ENCODE measurements at places on chromosomes 2 and 18.
A peak's percentile ranks its signal among the peaks of the same experiment; 100 is the strongest.

DNA sequence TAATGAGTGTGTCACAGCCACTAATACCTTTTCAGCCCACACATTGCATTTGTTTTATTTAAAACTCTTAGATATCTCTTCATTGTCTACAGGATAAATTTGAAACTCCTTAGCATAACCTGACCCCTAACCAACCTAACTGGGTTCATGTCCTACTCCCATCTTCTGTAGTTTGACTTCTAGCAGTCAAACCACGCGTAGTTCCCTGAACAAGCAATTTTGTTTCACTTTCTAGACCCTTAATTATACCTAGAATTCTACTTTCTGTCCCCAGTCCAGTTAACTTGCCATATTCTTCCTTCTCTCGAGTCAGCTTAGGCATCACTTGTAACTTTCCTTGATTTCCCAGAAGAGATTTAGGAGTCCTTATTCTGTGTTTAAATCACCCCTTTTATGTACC lies 55.1 kb downstream of the RBBP8 start:
- DNase-seq, result no peak

DNA sequence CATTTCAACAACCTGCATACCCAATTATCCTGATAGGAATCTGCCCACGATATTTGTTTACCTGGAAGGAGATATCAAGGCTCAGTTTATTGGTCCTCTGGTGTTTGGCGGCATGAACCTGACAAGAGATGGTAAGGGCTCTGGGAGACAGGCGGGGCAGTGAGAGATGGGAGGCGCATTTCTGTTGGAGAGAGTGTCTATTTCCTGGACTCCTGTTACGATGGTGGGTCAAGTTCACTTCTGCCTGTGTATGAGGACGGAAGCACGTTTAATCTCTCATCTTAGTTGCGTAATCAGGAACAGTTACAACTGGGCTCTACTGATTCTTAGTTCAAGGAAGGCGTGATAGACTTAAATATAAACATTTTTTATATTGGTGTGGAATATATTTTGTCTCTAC lies 8.9 kb downstream of the PDCL3 start:
- no peak for DNase-seq

DNA sequence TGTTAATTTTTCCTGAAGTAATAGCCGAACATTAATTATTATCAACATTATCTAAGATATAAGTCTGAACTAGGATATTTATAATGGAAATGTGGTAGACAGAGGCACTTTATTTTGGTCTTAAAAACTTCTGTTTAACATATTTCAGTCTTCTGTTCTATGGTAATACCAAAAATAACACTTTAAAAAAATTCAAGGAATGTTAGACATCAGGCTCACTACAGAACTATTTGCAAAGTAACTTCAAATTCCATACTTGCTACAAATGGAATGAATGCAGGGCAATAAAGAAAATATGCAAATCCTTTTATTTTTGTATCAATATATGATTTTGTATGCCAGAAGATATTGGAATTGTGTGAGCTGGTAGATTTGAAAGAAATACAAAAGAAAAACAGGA lies 345.5 kb upstream of the DSEL start:
- no peak for DNase-seq

DNA sequence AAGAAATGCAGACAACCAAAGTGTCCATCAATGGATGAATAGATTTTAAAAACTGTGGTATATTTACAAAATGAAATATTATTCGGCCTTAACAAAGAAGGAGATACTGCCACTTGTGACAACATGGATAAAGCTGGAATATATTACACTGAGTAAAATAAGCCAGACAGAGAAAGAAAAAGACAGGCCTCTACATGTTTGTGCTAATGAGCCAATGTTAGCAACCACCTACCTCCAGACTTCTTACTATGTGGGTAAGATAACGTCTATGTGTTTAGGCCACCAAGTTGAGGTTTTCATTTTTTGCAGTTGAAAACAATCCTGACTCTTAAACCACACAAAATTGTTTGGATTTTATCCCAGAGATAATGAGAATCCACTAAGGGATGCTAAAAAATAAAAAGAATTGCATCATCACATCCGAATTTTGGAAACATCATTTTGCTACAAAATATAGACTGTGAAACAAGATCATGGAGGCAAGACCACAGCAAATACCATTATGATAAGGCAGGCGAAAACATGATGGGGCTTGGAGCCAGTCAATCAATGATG lies 47.0 kb downstream of the EVA1A start:
- DNase-seq, result no peak

DNA sequence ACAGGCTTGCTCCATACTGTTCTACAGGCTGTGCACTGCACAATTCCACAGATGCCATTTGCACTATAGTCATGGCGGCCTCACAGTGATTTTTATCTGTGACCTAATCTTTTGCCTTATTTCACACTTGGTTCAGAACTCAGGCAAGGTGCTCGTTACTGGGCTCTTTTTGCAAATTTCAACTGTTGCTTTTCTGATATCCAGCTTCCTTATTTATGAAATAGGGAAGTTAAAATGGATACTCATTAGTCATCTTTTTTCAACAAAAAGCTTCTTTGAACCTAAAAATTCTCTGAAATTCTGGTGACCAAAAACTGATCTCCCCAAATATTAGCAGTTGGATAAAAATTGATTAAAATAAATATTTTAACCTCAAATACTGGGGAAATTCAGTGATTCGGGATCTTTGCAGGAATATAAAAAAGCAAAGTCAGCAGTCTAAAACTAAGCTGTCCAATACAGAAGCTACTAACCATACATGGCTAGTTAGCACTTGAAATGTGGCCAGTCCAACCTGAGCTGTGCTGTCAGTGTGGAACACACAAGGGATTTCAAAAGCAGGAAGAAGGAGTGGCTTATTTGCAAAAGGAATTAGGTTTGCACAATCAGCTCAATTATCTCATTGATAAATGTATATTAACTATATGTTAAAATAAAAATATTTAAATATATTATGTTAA lies 134.4 kb downstream of the COL4A4 start:
- DNase-seq, result no peak

- no peak for DNase-seq
Measured at GRCh38 chr2:180647621-180648020, 332.8 kb upstream of the UBE2E3 start.

DNA sequence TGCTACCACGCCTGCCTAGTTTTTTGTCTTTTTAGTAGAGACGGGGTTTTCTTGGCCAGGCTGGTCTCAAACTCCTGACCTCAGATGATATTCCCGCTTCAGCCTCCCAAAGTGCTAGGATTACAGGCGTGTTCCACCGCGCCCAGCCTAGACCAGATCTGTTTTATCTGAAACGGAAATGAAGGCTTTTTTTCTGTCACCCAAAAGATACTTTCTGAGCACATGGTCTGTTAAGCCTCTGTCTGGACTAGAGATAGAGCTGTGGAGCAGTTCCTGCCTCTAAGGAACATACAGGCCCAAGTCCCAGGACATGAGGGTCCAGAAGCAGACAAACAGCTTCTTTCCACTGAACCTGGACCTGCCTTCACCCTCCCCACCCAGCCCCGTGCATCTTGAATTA lies 43.6 kb upstream of the PTMA start:
- DNase-seq, result no peak

DNA sequence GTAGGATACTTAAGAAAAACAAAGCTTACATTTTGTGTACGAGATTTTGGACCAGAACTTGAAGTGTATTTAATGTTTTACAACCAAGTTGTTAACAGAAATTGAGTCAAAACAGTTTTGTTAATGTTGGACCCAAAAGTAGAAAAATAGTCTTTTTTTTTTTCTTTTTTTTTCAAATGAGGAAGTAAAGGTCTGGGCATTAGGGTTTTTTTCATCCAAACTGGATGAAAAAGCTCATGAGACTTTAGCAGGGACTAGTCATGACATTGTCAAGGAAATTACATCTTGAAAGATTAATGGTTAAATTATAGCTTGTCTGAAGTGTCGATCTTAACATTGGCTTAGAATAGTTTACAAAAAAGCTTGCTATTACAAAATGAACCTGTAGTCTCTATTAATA lies 32.3 kb downstream of the CCNT2 start:
- no peak for DNase-seq

GRCh38 chr2:88481691-88482336 lies 29.3 kb upstream of the FOXI3 start:
- peak; percentile 79 for DNase-seq

DNA sequence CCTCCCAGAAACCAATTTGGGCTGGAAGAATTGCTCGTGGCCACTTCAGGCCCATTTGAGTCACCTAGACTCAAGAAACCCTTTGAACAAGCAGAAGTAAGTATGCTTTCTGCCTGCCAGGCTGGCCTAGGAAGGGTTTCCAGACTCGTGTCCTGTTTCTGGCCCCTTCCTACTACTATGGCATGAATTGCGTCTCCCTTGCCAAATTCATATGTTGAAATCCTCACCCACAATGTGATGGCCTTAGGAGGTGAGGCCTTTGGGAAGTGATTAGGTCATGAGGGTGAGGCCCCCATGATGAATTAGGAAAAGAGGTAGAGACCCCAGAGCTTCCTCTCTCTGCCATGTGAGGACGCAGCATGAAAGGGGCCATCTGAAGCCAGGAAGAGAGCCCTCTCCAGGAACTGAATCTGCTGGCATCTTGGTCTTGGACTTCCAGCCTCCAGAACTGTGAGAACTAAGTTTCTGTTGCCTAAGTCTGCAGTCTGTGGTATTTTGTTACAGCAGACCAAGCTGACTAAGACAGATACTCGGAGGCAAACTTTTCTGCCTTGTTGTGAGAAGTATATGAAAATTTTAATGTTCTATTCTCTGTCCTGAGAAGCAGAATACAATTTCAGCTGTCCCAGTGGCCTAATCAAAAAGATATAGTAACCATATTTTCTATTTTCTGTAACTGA lies 13.1 kb downstream of the GPR45 start:
- DNase-seq, result no peak

DNA sequence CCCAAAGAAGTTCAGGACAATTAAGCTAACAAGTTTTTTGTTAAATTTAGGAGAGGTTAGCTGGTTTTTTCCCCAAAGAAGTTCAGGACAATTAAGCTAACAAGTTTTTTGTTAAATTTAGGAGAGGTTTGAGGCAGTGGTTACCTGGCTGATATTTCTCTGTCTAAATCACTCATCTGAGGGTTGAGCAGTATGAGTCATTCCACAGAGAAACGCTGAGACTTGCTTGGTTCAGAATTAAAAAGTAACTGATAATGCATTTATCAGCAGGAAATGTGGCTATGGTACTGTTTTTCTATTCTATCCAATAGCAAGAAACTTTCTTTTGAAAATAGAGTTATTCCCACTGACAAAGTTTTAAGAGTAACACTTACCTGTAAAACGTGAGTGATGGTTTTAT lies 22.8 kb upstream of the KIDINS220 start:
- no peak for DNase-seq

DNA sequence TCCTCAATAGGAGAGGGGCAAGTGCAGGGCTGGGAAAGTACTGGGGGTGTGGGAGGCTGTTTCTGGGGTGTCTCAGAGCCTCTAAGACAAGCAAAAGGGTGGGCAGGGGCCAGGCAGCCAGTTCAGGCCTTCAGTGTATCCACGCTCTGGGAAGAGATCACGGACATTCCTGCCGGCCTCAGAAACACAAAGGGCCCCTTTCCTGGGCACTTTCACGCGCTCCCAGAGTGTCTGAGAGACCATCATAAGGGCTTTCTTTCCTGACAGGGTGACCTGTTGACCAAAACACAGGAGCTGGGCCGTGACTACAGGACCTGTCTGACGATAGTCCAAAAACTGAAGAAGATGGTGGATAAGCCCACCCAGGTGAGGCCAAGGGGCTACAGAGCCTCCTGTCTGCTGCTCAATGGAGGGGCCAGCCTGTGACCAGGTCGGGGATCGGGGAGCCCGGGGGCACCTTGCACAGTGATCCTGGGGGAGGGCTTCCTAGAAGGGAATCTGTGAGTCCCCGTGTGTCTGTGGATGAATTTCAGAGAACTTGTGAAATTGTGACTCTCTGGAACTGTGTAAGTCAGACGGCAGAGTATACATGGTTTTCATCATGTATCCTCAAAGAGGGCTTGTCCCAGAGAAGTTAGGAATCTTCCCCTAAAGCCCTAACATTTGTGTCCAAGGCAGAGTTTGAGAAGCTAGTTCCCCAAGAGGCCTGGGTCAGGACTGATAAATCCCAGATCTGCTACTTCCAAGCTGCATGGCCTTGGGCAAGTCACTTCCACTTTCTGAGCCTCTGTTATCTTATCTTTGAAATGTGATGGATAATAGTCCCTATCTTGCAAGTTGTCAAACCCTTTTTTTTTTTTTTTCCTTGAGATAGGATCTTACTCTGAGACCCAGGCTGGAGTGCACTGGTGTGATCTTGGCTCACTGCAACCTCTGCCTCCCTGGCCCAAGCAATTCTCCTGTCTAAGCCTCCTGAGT lies 1.8 kb downstream of the GNLY start:
- DNase-seq, result no peak

GRCh38 chr2:48719480-48720177 lies 35.9 kb downstream of the LHCGR start:
- no peak for DNase-seq

GRCh38 chr2:16325016-16325975 lies 340.3 kb downstream of the CYRIA start:
- peak; percentile 31 for DNase-seq

DNA sequence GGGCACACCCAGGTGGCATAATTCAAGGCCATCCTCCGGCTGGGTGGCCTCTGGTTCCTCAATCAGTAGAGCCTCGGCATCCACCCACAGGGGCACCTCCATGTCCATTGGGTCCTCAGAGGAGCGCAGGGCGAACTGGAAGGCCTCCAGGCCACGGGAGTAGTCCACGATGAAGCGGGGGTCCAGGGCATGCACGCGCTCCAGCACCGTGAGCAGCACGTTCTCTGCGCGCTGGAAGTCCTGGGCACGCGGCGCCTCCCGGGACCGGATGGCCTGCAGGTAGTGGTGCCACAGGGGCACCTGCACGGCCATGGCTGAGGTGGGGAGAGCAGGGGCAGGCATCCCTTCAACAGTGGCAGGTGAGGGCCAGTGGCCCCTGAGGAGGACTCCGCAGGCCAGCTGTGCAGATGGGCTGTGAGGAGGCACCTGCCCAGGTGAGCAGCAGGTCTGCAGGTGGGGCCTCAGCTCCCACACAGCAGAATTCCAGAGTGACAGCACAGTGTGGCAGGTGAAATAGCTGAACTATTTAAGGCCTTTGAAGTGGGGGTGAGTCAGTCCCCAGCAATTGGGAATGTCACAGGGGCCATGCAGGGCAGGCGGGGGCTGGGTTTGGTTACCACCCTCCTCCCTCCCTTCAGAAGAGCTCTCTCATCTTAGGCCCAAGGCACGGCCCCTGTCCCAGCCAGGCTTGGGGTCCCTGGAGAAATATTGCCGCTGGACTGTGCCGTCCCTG lies at the start of gene MAB21L4:
TSS of gene MAB21L4 (minus strand) at position 501 of the 733 bp plus-strand sequence. CDS start at position 342, 159 bp downstream.
- no peak for DNase-seq

DNA sequence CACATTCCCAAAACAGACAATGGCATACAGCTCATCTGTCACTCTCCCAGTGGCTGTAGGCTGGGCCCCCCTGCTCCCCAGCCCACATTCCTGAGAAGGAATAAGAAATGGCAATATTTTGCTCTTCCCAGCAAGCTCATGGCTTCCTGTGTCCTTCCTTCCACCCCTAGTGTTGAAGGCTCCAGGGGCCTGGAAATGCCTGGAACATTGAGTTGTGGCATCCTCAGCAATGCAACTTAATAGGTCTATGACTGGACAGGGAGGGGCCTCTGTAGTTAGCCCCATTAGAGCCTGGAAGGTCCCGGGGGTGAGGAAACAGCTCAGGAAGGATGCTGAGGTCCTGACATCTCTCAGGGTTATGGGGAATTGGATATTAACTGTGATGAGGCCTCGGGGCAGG lies 3.3 kb downstream of the KIF3C start:
- DNase-seq, result no peak

GRCh38 chr2:224973112-224974016 lies 68.9 kb downstream of the DOCK10 start:
- peak; percentile 58 for DNase-seq

GRCh38 chr2:40457837-40458236 lies 5.9 kb upstream of the SLC8A1 start:
- DNase-seq, result no peak
